ENCODE measurements at places on chromosomes 11 and 22.

GRCh38 chr11:14858404-14858803 lies 33.6 kb downstream of the CYP2R1 start:
- DNase-seq = no peak

- no peak for DNase-seq
Observed at GRCh38 chr11:125770583-125770982, 8.0 kb downstream of the PATE2 start.

GRCh38 chr11:132907651-132908413 lies 624.5 kb downstream of the OPCML start:
- DNase-seq = no peak

GRCh38 chr11:76792505-76793264 lies 9.5 kb downstream of the TSKU start:
- no peak for DNase-seq

All from heart left ventricle (tissue), 16 donors.